MCF 10A (cell line): ENCODE measurements at places on chromosomes 2 and 18.

- no peak for DNase-seq
Observed at GRCh38 chr18:26432651-26433424, 115.5 kb downstream of the KCTD1 start.

- DNase-seq = no peak
Observed at GRCh38 chr2:22336414-22336813, 1048.6 kb upstream of the KLHL29 start.

DNA sequence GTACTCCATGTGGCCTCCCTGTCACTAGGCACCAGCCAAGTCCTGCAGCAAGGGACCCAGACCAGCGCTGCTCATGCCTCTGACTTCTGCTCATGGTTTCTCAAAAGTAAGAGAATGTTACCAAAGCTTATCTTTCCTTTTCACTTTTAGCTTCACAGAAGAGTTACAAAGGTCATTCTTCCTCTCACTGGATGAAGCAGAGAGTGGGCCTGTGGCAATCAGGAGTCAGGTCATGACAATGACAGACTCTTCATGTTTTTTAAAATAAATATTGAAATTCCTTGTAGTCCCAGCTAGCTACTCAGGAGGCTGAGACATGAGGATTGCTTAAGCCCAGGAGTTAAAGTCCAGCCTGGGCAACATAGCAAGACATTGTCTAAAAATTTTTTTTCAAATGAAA lies 126.1 kb downstream of the OSR1 start:
- DNase-seq = no peak

DNA sequence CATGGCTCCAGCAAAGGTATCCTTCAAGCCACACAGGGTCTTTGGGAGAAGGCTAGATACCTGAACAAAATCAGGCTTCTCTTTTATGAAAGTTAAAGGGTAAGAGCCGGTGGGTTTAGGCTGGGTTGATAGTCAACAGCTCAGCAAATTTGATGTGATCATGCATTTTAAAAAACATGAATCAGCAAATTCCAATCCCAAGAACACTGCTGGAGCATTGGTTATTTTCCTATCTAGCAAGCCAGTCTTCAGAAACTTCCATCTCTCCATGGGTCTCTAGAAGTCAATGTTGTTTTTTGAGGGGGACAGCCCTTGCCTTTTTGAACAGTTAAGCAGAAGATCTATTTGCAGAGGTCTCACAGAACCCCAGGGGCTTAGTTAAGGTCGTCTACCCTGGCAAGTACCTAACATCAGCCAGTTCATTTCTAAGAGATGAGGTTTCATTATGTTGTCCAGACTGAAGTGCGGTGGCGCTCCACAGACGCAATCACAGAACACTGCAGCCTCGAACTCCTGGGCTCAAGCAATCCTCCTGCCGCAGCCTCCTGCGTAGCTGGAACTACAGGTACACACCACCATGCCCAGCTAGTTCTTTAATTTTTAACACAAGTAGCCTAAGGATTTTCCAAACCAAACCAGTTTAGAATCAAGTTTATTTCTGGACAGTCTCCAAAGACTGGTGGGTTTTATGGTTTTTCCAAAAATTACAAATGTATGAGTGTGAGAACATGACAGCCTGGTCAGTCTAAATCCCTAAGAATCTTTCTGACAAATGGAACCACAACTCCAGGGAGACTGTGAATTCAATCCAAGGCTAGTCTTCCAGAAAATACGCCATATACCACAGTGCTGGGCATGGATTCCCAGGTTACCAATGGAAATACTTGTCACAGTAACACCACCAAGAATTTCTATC lies 4.1 kb upstream of the ZCCHC2 start:
- DNase-seq = no peak

GRCh38 chr2:152099367-152100050 lies 665 bp upstream of the CACNB4 start:
- no peak for DNase-seq

GRCh38 chr2:164710837-164711765 lies 89.8 kb upstream of the GRB14 start:
- DNase-seq = no peak

- DNase-seq = no peak
Observed at GRCh38 chr18:2360861-2361260, 210.4 kb downstream of the METTL4 start.

- no peak for DNase-seq
Observed at GRCh38 chr2:33085646-33086045, 138.9 kb downstream of the LTBP1 start.

DNA sequence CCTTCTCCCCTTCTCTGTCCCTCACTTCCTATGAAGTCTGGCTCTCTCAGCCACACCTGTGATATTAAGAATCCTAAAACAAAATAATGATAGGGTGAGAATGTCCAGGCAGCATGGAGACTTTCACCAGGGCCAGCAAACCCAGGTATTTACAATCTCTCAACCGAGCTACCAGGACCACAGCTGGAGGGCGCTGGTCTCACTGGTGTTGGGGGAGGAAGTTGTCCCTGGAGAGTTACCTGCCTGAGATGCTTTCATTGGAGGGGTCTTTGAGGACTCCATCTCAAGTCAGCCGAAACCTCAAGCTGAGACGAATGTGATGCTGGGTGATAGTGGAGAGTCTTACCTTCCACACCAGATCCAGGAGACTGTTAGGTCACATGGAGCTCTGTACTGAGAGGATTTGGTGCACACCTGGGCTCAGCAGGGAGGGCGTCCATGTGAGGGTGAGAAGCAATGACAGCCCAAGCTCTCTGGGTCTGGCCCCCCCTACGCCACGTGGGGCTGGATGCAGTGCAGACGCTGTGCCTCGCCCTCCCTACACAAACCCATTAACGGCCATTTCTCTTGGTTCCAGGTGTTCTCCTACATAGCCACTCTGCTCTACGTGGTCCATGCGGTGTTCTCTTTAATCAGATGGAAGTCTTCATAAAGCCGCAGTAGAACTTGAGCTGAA lies 27.4 kb downstream of the MAL start:
- DNase-seq = no peak

DNA sequence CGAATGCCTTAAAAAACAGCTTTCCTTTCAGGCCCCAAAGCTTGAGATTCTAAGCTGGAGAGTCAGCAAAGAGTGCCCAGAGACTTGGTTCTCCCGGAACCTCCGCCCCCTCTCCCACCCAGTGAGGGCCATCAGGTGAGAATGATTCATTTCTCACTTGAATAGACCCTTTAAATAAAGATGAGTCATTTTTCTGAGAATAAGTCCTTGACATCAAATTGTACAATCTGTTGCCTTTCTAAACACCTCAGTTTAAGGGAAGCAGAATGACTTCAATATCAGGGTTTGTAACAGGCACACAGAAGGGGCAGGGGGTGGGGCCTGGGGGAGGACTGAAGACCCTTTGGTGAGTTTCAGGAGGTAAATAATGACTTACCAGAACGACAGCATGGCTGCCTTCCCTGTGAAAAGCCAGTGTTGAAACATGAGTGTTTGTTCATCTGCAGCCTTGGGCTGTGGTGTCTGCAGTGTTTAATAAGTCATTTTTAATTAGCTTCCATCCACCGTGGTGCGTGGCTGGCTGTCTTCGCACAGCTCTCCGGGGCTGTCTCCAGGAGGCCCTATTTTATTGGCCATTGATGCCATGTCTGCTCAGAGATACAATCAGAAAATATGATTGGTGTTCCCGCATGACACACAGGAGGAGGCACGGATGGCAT lies 134.9 kb upstream of the ZNF236 start:
- DNase-seq = peak; percentile 42

GRCh38 chr18:74604361-74604760 lies 6.7 kb downstream of the ZNF407 start:
- no peak for DNase-seq

DNA sequence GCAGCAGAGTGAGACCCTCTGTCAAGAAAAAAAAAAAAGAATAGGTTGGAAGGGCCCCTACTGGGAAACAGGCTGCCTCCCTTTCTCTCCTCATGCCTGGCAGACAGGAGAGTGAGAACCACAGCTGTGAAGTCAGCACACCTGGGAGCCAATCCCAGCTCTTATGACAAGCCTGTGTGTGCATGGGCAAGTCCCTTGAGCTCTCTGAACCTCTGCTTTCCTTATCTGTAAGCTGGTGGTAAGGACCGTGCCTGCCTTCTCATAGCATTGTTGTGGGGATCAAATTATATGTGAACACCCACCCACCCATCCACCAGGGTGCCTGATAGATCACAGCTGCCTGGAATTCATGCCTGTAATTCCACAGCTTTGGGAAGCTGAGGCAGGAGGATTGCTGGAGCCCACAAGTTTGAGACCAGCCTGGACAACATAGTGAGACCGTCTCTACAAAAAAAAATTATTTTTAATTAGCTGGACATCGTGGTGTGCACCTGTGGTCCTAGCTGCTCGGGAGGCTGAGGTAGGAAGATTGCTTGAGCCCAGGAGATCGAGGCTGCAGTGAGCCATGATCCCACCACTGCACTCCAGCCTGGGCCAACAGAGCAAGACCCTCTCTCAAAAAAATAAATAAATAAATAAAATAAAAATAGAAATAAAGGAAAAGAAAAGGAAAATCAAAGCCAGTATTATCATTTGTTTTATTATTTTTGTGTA lies 66.9 kb upstream of the MCFD2 start:
- DNase-seq = no peak

DNA sequence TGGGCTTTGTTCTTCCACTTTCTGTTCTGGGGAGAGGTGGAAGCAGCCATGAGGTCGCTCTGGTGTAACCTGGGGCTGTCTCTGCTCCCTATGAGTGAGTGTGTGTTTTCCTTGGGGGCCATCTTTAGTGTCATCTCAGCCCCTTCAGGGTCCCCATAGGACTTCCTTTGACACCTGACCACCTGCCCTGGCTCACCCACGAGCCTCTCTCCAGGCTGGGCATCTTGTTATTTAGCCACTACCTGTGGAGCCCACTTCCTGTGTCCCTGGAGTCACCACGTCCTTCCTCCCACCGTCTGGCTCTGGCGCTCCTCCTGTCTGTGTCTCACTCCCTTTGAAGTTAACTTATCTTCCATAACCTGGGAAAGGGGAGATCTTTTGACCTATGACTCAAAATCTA lies 176.0 kb downstream of the UXS1 start:
- no peak for DNase-seq

DNA sequence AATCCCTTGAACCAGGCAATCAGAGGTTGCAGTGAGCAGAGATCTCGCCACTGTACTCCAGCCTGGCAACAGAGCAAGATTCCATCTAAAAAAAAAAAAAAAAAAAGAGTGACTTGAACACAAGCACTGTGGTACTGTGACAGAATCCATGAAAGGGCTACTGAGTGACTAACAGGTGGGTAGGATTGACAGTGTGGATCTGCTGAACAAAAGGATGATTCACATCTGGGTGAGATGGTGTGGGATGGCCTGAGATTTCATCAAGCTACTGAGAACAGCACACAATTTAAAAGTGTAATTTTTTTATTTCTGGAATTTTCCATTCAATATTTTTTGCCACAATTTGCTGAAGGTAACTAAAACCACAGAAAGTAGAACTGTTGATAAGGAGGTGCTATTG lies 13.3 kb upstream of the SP3 start:
- DNase-seq = peak; percentile 50

DNA sequence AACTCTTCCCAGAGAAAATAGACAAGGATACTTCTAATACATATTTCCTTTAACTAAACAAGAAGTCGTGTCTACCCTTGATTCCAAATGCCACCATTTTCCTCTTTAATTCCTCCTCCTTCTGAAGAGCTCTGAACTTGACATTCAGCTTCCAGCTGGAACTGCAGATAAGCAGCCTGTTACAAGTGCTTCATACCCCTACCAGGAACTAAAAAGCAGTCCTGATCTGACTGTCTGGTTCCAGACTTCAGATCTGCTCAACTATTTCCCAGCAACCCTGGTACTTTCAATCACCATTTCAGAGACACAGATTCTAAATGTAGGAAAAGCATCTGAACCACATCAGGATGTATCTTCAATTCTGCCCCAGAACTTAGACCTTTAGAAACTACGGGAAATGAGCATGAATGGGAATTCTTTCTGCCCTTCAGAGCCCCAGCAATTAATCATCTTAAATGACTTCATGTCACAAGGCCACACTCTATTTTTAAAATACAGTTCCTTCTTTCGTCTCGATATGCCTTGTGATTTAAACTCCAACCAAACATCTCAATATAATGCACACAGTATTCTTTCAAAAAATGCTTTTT lies 159.5 kb downstream of the L3MBTL4 start:
- DNase-seq = no peak

- DNase-seq = no peak
Observed at GRCh38 chr18:3663870-3664512, 214.0 kb downstream of the TGIF1 start.

- peak; percentile 50 for DNase-seq
Observed at GRCh38 chr2:145845207-145845894, 1325.4 kb upstream of the ZEB2 start.

GRCh38 chr2:25710750-25711149 lies 37.4 kb upstream of the DTNB start:
- DNase-seq = no peak

DNA sequence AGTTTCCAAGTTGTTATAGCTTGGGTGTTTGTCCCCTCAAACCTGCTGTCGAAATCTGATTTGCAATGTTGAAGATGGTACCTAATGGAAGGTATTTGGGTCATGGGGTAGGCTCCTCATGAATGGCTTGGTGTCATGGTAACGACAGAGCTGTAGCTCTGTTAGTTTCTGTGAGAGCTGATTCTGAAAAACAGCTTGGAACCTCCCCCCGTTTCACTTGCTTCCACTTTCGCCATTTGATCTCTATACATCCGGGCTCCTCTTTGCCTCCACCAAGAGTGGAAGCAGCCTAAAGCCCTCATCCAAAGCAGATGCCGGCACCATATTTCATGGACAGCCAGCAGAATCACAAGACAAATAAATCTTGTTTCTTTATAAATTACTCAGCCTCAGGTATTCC lies 1035.1 kb upstream of the SLC39A10 start:
- DNase-seq = no peak

DNA sequence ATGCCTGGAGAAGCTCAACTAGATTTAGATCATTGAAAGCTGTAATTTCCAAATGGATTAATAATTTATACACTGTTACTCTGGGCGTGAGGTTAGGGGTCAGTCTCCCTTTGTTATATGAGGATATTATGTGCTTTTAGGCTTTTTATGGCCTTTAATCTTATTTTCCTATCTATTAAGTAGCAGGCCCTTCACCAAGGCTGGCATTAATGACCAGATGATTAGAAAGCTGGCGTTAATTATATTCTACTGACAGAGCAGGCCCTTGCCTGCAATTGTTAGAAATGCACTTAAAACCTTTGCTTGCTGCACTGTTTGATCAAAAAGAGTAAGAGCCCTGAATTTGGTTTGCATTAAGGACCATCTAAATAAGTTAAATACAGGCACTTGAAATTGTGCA lies 75.3 kb downstream of the EPAS1 start:
- no peak for DNase-seq

DNA sequence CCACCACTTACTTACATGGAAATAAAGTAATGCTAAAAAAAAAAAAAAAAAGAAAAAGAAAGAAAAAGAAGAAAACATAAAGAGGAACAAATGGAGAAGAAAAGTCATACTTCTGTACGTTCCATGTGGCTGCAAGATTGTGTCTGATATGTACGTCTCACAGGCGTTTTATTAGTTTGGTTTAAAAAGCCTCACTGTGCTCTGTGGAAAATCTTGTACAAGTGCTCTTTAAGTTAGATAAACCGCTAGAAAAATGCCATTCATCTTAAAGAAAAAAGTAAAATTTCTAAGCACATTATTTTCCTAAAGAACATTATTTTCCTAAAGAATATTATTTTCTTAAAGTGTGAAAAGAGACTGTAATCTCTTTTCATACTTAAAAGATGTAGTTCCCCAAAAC lies 165.1 kb downstream of the ZNF521 start:
- DNase-seq = no peak

- no peak for DNase-seq
Observed at GRCh38 chr2:42360493-42360889, 526 bp downstream of the COX7A2L start.
